ENCODE measurements at places on chromosomes 7 and 10. TPM values are rescaled to one million over a fixed set of nuclear protein-coding genes. Genes with fewer than 3 reads are reported as not detected.

FGFBP3 gene
- total RNA-seq = 0.33 TPM

SYNPO2L gene
- total RNA-seq = 689 TPM

TBXAS1 gene
- total RNA-seq = 2.0 TPM

ABCF2 gene
- total RNA-seq = 30.8 TPM

RELN gene
- 1.00 TPM for total RNA-seq

- DNase-seq = no peak
Observed at GRCh38 chr10:42997151-42997848, 79.6 kb upstream of the RET start.

DNA sequence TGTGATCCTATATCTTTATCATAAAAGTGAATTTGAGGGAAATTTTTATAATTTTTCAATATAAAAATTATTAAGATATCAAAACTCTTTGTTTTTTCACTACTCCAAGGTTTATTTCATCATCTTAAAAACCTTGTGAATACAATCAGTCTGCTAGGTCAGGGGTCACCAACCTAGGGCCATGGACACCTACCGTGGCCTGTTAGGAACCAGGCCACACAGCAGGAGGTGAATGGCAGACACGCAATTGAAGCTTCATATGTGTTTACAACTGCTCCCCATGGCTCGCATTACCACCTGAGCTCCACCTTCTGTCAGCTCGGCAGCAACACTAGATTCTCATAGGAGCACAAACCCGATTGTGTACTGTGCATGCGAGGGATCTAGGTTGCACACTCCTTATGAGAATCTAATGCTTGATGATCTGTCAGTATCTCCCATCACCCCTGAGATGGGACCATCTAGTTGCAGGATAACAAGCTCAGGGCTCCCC, 271.2 kb upstream of the C7orf33 start:
- no peak for DNase-seq

- no peak for DNase-seq
Observed at GRCh38 chr7:107850216-107850615, 40.8 kb upstream of the DLD start.

DNA sequence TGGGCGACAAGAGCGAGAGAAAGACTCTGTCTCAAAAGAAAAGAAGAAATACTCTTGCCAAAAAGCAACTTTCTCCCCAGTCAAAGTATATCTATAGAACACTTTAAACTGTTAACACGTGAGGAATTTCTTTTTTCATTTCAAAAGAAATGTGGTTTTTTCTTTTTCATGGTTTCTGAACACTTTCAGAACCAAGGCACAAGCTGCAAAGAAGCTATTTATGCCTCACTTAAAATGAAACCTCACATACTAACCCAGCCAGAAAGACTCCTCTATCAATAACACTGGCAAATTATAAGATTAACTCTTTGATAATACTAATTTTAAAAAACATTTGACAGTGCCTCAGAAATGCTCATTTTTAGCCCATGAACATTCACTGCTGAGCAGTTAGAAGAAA, 20.9 kb downstream of the TBX20 start:
- no peak for DNase-seq

DNA sequence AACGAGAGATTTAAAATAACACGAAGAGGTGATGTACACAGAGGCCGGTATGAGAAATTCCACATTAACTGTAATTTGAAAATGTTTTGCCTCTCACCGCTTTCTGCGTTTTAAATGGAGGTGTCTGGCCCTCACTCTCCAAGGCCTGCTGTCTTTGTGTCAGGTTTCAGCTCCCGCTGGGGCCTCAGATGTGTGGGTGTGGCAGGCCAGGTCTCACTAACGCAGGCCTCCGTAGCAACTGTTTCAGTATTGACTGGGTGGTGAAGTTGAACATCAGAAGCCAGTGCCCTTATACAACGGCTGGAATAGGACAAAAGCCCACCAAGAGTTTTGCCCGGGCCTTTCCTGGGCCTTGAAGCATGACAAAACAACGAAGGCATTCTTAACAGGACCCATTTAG, 303.1 kb downstream of the ADARB2 start:
- no peak for DNase-seq

DNA sequence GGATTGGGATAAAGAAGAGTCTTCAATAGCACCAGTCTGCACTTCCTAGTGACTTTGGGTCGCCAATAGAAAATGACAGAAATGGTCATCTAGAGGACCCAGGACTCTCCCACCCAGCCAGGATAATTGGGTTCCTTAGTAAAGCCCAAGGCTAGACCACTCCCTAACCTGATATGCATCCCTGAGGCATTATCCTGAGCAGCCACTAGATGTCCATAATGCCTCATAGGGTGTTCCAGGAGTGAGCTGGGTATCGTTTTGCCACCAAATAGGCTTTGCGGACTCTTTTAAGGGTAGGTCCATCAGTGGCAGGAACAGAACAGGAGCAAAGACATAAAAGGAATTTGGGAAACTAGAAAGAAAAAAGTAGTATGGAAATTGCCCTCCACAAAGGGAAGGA, 4.5 kb upstream of the LRRC4 start:
- DNase-seq = no peak

DNA sequence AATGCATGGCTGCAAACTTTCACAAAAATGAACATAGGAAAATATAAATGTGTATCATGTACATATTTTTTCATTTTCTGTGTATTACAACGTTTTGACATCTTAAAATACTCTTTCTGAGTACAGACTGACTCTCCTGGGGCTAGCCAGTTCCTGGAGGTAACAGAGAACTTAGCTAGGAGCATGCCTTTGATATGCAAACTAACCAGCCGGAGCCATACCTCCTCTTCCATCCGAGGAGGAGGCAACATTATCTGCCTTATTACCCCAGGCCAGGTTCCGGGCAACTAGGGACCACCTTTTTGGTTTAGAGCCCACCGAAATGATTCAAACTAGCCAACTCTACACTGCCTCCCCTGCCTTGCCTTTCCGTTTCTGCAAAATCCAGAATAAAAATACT, 33.7 kb upstream of the HECW1 start:
- no peak for DNase-seq

GRCh38 chr7:105656922-105657521, 75.7 kb upstream of the EFCAB10 start:
- DNase-seq = no peak

DNA sequence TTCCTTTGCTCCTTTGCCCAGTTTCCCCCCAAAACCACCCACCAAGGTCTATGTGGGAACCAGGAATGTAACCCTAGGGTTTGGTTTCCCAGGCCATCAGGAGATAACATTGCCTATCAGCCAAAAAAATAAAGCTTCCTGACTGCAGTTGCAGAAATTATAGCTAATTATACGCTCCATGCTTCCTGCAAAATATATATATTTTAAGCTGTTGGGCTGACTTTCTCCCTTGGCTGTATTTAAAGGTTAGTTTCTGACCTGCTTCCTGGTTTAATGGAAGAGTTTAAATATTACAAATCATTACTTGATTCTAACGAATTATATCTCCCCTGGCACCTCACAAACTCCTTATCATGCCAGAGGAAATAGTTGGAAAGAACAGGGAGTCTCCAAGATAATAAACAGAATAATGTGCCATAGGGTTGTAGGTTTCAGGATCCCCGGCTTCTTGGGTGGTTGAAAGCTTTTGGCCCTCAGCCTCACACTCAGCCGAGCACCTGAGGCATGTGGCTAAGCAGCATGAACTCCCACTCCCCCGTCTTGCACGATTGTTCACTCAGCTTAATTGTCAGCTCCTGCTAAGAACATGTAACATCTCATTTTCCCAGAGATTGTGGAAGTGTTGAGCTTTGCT, 79.9 kb downstream of the FZD1 start:
- DNase-seq = no peak

- no peak for DNase-seq
Observed at GRCh38 chr7:18566829-18567228, 71.3 kb downstream of the HDAC9 start.
